ENCODE measurements at places on chromosomes 4 and X.

GRCh38 chr4:146545102-146545501 lies 23.4 kb upstream of the SLC10A7 start:
- DNase-seq = no peak

- no peak for DNase-seq
Observed at GRCh38 chrX:108131471-108131870, 39.9 kb downstream of the ATG4A start.

DNA sequence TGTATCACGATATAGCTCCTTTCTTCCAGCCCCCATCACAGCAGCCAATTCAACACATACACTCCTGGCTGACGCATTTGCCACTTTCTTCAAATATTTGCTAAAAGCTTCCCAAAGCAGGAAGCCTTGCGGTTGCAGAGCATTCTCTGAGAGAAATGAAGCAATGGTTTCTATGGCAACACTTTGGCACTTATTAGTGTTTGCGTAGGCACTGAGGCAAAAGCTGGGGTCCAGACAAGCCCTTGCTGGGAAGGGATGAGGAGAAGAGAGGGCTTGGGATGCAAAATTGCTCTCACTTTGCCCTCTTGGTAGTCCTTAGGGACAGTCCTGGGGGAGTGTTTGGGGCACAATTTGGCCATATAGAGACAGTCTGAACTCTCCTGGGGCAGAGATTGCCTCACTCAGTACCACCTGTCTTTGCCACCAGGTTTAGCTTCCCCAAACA lies 55.0 kb upstream of the PAK3 start:
- DNase-seq = no peak

- no peak for DNase-seq
Observed at GRCh38 chrX:81615979-81616378, 414.1 kb downstream of the SH3BGRL start.

- no peak for DNase-seq
Observed at GRCh38 chr4:101125045-101125942, 222.0 kb downstream of the PPP3CA start.

DNA sequence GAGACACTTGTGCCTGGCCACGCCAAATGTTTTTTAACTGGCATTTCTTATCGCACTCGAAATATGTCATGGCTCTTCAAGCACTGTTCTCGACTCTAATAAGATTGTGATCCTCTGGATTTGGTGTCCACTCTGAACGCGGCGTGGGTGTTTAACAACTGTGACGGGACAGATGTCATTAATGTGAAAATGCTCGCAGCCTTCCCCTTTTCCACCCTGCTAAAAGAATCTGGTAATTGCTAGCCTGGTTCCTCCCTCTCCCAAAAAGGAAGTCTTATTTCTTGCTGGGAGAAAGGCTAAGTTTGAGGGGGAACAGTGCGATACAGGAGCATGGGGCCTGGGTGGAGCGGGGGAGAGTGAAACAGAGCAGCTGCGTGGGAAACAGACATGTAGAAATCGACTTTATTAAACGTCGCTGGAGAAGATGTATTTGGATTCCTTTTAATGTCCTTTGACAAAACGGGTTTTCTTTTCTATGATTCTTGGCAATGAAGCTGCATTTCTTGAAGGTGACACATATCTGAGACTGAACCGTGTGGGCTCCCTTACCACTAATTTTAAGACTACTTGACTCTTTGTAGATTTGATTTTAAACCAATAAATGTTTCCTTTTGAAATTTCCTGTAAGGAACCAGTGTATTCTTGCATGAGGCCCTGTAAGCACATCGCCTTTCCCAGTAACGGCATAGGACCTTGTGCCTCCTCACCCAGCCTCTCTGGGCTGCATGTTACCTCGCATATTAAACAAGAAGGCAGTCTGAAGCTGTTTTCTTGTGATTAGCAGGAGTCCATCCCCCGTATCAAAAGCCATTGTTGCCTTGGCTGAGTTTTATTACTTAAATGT lies 17.8 kb downstream of the TBC1D1 start:
- no peak for DNase-seq

- no peak for DNase-seq
Observed at GRCh38 chr4:38565271-38566199, 98.5 kb upstream of the KLF3 start.

DNA sequence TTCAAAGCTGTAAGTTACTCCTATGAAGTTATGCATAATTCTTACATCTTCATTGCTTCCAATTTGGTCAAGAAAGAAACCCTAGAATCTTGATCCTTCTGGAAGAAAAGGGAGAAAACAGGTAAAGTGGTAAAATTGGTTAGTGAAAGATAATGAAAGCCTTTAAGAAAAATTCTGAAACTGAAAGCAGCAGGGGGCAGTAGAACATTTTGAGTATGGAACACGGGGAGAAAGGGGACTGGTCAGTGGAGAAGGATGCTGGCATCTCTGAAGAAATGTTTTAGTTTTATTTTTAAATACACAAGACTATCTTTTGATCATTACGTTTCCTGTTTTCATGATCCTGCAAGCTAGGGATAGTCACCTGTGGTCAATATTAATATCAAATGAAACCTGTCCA lies 54.3 kb downstream of the SLIT2 start:
- DNase-seq = no peak

DNA sequence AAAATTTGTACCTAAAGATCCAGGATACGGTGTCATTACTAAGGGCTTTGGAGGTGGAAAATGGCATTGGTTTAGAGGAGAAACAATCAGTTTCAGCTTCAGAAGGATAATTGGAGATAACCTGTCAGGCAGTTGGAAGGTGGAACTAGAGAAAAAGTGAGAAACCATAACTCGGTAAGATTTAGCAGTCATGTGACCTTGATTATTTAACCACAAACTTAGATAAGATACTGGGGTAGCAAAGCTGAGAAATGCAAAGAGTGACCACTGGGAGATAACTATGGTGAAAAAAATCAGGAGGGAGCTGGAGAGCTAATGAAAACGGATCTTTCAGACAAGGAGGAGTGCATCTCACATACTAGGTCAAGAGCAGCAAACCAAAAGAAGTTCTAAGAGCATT lies 58.3 kb upstream of the SMARCA5 start:
- no peak for DNase-seq

Measured in vagina (tissue), 2 donors.